Activated CD8-positive, alpha-beta T cell treated with anti-CD3 and anti-CD28 coated beads for 36 hours (primary cell): ENCODE measurements at places on chromosomes 7 and 10.

GRCh38 chr10:46285966-46286620 lies 704 bp upstream of the ANTXRL start:
- DNase-seq: no peak

GRCh38 chr7:28088901-28089714 lies 91.5 kb downstream of the JAZF1 start:
- no peak for DNase-seq

- no peak for DNase-seq
Measured at GRCh38 chr10:78053211-78053868, 19.7 kb downstream of the RPS24 start.

- no peak for DNase-seq
Measured at GRCh38 chr10:113565364-113565763, 12.5 kb downstream of the HABP2 start.

- no peak for DNase-seq
Measured at GRCh38 chr7:129327076-129327475, 102.2 kb downstream of the AHCYL2 start.

- DNase-seq: no peak
Measured at GRCh38 chr10:3982746-3983442, 197.9 kb upstream of the KLF6 start.

DNA sequence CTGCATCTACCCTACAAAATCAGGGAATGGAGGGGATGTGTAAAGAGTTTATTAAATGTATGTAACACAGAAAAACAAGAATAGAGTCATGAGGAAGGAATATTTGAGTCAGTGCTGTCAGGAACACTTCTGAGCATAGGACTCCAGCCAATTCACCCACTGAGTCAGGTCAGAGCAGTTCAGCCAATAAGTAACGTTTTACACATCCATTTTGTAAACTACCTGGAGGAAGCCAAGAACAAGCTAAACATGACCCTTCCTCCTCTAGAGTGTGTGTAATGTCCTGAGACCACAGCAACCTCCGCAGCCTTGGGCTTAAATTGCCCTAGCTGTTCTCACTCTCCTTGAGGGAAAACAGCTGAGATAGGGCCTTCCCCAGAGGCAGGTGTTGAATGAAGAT lies 691.5 kb upstream of the LRRN3 start:
- DNase-seq: no peak

GRCh38 chr7:158101821-158102450 lies 485.7 kb downstream of the PTPRN2 start:
- DNase-seq: no peak

DNA sequence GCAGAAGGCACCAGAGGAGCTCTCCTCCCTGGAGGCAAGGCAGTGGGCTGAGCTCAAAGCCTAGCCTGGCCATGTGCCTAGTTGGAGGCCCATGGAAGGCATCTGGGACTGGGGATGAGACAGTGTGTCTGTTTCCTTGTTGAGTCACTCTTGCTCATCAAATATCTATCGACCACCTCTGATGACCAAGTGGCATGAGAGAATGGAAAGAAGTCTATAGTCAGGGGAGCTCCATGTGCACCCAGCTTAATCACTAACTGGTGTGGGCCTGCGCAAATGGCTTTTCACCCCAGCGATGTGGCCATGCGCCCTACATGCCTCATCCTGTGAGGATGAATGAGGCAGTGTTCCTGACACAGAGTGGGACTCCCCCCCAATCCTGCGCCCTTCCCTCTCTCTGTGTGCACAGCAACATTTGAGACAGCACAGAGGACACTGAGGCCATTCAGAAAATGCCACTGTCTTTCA lies 229.9 kb downstream of the RPS24 start:
- DNase-seq: no peak

GRCh38 chr7:1078985-1079384 lies 8.9 kb upstream of the GPER1 start:
- DNase-seq: no peak

DNA sequence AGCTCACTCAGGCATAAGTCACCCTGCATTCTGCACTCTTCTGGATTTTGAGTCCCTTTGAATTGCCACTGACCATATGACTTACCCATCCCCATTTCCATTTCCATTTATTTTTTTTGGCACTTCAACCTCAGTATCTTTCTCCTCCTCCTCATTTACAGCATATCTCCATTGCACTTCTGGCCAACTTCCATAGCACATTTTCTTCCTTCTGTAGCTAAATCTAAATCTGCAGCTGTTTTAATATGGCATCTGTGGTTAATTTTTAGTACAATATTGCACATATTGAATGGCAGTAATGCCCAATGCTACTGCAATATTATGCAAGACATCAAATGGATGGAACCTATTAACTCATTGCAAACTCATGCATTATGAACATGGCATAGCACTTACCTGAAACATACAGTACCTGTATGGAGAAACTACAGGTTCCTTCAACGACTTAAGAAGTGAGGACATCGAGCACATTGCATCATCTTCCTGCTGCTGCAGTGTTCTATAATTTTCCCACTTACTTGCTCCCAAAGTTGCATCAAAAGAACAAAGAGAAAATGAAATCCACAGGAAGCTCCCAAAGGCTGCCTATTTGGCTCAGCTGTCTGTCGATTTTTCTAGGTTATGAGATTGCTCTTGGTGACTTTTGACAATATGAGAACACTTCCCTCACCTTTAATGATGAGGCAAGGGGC lies 55.7 kb downstream of the LRRTM3 start:
- no peak for DNase-seq

DNA sequence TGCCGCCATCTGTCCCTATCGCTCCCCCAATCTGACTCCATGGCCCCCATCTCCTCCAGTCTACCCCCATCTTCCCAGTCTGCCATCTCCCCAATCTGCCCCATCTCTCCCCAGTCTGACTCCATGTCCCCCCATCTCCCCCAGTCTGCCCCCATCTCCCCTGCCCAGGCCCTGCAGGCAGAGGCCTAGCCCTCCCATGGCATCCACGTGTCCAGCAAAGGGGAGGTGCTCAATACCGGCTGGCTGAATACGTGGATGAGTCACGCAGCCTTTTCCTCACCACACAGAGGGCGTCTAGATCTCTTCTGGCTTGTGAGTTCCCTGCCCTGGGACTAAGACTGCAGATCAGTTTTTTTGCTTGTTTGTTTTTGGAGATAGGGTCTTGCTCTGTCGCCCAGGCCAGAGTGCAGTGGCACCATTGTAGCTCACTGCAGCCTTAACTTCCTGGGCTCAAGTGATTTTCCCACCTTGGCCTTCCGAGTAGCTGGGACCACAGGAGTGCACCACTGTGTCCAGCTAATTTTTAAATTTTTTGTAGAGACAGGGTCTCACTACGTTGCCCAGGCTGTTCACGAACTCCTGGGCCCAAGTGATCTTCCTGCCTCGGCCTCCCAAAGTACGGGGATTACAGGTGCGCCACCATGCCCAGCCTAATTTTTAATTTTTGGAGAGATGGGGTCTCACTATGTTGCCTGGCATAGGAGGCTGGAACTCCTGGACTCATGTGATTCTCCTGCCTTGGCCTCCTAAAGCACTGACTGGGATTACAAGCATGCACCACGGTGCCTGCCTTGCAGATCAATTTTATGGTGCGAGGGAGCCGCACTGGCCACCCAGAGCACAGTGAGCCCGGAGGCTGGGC lies 15.3 kb upstream of the GPR146 start:
- peak; percentile 86 for DNase-seq

- DNase-seq: no peak
Measured at GRCh38 chr7:35721288-35721687, 26.4 kb upstream of the HERPUD2 start.

DNA sequence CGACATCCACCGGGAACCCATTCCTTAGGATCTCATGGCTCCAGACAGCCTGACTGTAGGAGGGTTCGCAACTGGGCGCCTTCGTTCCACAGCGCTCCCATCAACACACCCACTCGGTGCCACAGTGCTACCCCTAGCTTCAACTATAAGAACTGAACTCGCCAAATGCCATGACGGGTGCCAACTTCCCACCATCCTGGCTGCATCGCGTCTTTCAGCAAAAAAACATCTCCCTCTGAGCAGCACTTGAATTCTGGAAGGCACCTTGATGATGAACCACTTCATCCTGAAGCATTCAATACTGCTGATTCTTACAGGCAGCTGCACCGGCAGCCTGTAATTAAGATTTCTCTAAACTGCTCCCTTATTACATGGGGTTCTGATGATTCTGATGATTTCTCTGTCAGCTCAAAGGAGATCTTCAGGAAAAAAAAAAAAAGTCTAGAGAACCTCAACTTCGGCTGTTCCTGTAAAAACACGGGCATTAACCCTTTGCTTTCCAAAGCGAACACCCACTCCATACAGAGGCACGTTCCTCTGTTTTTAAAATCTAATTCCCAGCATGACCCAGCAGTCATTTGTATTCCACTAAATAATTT lies 1.3 kb downstream of the CYTH3 start:
- peak; percentile 53 for DNase-seq

- no peak for DNase-seq
Measured at GRCh38 chr10:98301664-98302319, 33.8 kb upstream of the LOXL4 start.

GRCh38 chr7:111676811-111677210 lies 114.5 kb upstream of the IMMP2L start:
- DNase-seq: no peak

GRCh38 chr10:67650558-67650957 lies 45.4 kb downstream of the CTNNA3 start:
- no peak for DNase-seq

DNA sequence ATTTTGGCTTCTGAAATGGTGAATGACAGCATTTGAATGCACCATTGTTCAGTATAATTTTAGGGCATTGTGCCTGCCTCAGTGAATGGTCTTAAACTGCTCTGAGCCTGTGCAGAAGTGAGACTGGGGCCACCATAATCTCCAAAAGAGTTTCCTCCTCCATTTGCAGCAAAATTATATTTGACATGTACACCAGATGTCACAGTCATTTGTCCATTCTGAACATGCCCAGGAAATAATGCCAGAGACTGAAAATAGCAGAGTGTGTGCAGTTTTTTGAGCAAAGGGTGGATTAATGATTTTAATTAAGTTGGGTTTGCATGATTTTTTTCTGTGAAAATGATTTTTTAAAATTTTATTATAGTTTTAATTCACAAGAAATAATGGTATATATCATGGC lies 26.4 kb upstream of the SLC35B4 start:
- no peak for DNase-seq

DNA sequence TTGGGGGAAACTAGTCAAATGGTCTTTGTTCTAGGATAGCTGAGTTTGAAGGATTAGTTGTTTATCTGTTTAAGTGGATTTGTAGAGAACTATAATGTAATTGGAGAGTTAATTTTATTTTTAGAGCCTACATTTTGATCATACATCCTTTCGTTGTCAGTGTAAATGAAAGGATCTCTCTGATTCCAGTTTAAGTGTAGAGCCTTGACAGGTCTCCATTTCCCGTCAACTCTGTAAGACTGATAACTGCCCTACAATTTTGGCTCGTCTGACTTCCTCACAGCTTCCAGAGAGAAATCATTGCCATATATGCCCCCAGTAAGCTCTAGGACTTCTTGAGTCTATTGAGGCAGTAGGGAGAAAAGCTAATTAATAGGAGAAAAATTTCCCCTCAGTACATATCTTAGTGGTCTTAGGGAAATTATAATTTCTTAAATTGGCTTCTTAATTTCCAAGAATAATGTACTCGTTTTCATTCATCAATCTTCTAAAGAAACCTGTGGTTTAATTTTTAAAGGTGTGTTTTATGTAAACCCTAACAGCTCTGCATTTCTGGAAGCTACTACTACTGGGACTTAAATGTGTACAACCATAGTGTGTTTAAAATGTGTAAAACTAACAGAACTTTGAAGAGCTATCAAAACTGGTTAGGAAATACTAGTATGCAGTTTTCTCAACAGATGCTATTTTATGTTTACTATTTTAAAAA lies 3.8 kb downstream of the KMT2E start:
- DNase-seq: no peak

GRCh38 chr10:314871-315270 lies 179.6 kb downstream of the ZMYND11 start:
- peak; percentile 18 for DNase-seq

GRCh38 chr10:90652519-90652918 lies 205.3 kb downstream of the HTR7 start:
- no peak for DNase-seq

- no peak for DNase-seq
Measured at GRCh38 chr7:105216786-105217185, 171.9 kb downstream of the SRPK2 start.

GRCh38 chr7:31553661-31554081 lies 39.8 kb downstream of the ITPRID1 start:
- DNase-seq: no peak

DNA sequence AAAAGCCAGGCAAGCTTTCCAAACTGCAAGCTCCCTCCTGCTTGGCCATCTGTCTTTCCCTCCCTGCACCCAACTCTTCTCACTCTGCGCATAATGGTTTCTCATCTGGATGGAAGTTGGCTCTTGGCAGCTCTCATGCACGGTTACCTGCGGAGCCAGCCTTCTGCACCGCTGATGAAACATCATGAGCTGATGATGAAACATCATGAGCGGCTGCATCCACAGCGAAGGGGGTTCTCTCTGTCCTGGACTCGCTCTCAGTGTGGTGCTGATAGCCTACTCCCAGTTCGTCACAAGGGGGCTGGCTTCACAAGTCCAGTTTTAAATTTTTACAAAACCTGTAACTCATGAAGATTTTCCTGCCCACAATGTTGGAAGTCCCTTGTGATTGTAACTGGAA lies 457.5 kb downstream of the ACTR3B start:
- DNase-seq: no peak

- DNase-seq: no peak
Measured at GRCh38 chr7:114405427-114405826, 9.2 kb upstream of the FOXP2 start.

DNA sequence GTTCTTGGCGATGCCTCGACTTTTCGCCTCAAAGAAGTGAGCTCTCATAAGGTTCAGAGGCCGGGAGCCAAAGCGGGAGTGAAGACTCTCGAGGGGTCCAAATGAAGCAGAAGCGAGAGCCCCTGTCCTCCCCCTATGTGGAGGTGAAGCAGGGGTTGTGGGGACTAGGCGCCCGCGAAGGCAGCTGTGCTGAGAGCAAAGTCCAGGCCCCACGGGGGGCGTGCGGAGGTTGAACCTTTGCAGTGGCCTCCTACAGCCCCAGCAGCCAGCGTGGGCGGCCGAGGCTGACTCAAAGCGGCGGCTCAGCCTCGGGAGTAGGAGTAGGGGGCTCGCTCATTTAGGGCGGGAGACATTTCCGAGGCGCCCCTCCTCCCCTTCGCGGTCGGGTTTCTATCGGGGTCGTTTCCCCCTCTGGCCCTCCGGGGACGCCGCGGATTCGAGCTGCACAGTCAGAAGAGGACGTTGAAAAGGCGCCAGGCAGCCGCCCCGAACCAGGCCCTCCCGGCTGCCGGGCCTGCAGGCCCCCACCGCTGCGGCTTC lies 553 bp upstream of the ADD3 start:
- peak; percentile 84 for DNase-seq

GRCh38 chr10:124962421-124962820 lies 20.5 kb downstream of the ZRANB1 start:
- no peak for DNase-seq

DNA sequence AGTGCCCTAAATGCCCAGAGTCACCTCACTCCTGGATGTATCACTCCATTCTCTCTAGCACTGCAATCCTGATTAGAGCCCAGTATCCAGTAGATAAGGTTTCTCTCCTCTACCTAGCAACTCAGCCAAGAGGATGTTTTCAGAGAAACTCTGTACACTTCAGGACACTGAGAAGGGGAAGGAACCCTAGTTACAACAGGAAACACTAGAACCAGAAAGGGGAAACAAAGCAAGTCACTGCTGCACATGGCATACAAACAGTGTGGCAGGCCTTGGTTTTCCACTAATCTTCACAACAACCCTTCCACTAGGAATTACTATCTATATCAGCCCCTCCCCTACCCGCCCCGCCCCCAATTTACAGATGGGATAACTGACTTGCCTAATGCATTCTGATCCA lies 1.6 kb downstream of the FAM204A start:
- no peak for DNase-seq
